Esophagus squamous epithelium (tissue), 5 donors: ENCODE measurements at places on chromosomes 1 and 21.

- DNase-seq, result no peak
These were observed 134.4 kb downstream of the LRRC7 start for GRCh38 chr1:69702085-69702484.

- DNase-seq, result no peak
These were observed 3.1 kb upstream of the YRDC start for GRCh38 chr1:37811027-37811655.

DNA sequence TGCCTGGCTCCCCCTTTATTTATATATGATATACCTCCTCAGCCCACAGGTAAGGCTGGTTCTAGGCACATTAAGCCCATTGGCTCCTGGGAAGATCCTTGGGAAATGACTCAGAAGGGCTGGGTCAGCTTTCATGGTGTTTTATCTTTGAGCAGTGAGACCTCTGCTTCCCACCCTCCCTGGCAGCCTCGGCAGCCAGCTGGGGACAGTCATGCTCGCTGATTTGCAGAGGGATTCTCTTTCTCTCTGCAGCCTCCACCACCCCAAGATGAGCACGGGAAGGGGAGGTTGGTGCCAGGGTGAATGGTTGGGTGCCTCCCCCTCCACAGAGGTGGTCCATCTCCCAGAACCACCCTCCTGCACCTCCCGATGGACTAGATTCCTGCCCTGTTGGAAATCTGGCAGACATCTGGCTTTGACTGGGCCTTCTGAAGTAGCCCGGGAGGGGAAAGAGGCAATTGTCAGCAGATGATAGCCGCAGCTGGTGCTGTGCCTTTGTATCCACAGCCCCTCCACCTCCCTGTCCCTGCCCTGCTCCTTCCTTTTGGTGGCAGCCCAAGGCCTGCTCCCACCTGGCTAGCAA lies 24.6 kb downstream of the IER5 start:
- no peak for DNase-seq

DNA sequence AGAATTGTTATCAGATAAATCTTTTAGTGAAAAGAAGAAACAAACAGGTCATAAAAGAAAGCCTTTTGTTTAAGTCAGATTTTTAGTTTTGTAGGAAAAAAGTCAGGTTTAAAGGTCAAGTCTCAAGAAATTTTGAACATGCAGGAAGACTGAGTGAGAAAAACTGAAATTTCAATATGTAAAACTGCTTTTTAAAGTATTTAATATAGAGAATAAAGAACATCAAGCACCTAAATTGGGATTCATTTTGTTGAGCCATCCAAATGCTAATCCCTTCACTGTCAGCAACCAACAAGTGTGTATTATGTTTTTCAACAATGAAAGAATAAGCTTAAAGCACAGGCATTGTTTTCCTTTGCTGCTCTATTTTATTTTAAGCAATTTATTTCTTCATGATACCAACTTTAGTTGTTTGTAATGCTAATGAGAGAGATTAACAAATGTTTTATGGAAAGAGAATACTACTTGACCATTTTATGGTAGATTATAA lies 114.9 kb upstream of the SERTAD4 start:
- DNase-seq, result no peak
